ENCODE measurements at places on chromosomes 5 and 9.

DNA sequence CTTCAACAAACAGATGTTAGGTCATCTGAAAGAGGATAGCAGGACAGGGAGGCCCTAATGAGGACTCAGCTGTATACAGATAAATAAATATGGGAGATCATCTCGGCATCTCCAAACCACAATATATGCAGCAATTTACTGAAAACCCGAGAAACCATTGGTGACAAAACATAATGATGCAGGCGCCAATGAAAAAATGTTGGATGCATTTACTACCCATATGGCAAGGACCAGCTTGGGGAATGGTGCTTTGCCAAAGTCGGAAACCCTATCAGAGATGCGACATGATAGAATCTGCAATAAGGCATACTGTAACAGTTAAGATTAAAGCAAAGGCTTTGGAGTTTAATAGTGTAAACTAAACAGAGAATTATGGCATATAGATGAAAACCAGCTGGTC is 92.0 kb downstream of the SNCAIP start:
- no peak for DNase-seq

DNA sequence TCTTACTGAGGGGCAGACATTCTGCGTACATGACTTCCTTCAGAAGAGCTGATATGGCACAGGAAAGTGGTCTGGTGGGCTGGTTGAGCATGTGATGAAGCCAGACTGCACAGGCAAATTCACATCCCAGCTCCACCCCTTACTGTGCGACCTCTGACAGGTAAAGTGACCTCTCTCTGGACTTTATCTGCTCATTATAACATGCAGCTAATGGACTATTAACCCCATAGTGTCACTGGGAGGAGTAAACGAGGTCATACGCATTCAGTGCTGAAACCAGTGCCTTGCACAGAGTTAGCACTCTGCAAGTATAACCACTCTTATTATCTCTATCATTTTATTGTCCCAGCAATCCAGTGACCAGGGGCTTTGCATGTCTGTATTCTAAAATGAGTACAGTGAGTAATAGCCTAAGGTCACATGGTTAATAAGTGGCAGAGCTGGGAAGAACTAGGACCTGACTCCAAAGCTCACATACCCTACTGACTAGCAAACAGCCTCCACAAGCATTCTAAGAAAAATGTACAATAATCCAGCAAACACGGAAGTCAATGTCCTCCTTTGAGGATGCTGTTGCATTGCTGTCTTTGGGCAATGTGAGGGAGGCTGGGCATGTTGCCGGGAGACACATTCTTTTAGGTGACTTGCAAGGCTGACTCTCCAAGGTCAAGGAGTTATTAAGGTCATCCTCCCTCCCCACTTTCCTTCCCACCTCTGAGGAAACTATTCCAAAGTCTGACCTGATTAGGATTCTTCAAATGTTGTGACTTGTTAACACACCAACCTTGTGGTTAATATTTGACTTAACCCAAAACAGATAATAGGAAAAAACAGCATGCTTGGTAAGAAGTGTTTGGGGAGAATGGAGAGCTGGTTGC is 19.0 kb downstream of the GLRX start:
- DNase-seq, result no peak

DNA sequence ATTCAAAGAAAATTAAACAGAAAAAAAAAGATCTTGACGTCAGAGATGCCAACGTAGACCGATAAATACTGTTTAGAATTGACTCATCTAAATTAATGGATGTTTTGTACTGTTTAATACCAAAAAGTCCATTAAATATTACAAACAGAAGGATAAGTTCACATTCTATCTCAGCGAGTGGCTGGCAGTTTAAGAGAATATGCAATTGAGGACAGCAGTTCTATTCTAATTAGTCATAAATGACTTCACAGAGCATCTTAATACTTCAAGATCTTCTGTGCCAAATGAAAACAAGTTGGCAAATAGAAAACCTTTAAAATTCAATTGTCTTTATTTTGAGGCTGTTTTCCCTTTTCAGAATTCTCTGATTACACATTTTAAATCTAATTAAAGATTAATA is 326.6 kb upstream of the NREP start:
- no peak for DNase-seq

- no peak for DNase-seq
Observed at GRCh38 chr5:131378721-131379541, 115.1 kb downstream of the CDC42SE2 start.

- no peak for DNase-seq
Observed at GRCh38 chr9:108709997-108710396, 145.8 kb downstream of the ACTL7B start.

- DNase-seq, result no peak
Observed at GRCh38 chr9:68567565-68567964, 26.9 kb upstream of the TMEM252 start.

Data from activated naive CD4-positive, alpha-beta T cell (primary cell).